ENCODE measurements at places on chromosomes 16 and 17.
A peak's percentile ranks its signal among the peaks of the same experiment; 100 is the strongest.

GRCh38 chr17:82874011-82874835, 34.4 kb upstream of the ZNF750 start:
- no peak for DNase-seq

- no peak for DNase-seq
Observed at GRCh38 chr17:67491681-67492024, 114.6 kb downstream of the PITPNC1 start.

GRCh38 chr16:82639666-82640336, 13.0 kb downstream of the CDH13 start:
- DNase-seq = peak; percentile 62

- DNase-seq = no peak
Observed at GRCh38 chr16:15879255-15879811, 9.1 kb downstream of the CEP20 start.

GRCh38 chr16:80803339-80804055, 901 bp downstream of the CDYL2 start:
- DNase-seq = peak; percentile 58

DNA sequence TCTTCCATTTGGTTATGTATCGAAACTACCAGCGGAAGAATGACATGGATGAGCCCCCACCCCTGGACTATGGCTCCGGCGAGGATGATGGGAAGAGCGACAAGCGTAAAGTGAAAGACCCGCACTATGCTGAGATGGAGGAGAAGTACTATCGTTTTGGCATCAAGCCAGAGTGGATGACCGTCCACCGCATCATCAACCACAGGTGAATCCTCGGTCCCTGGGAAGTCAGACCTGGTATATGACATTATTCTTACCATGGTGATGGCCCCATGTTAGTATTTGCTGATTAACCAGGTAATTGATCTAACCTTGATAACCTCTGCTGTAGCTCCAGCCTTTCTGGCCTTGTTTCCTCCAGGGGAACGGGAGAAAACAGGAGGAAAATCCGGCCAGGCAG, 8.5 kb downstream of the CHD3 start:
- no peak for DNase-seq

GRCh38 chr17:10278218-10278617, 79.8 kb upstream of the GAS7 start:
- DNase-seq = no peak

DNA sequence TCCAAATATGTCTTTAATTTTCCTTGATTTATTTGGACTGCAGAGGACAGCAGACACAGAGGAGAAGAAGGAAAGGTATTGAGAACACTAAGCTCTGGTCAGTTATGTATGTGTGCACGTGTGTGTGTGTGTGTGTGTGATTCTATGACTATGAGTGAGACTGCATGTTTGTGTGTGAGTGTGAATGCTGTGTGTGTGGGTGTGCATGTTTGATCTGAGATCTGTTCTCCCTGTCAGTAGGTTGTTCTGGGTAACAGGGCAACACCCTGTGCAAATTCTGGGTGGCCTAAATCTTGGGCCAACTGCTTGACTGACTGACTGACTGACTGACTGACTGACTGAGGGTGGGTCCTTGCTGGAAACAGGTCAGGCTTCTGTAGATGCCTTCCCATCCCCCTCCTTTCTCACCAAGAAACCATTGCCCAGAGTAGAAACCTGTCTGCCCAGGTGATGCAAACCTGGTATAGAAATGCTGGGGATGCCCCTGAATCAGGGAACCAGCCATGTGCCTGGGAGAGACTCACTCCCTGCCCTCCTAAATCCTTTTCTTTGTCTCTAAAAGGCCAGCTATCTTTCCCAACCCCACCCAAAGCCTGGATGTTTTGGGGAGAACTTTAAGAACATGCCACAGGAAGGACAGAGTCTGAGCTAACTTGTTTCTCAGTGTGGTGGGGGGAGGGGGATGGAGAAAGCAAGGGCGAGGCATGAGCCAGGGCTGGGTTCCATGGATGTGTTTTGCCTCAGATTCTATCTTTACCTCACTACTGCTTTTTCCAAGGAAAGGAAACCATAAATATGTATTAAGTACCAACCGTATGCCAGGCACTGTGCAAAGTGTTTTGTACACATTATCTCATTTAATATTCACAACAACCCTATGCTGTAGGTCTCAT, 4.5 kb upstream of the NR1D1 start:
- DNase-seq = no peak

DNA sequence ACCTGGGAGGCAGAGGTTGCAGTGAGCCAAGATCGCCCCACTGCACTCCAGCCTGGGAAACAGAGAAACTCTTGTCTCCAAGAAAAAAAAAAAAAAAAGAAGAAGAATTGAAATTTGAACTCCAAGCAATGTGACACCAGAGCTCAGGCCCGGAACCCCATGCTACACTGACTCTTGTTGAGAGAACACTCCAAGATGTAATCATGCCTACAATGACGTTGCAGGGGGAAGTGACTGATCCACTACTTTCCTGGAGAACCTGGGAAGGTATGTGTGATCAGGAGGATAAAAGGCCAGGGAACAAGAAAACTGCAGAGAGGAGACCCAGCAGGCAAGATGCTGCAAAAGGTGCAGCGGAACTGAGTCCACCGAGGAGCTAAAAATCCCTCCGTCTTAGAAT, 57.9 kb downstream of the ADCY9 start:
- DNase-seq = no peak

GRCh38 chr17:13310858-13311257, 290.9 kb downstream of the HS3ST3A1 start:
- DNase-seq = no peak

- DNase-seq = no peak
Observed at GRCh38 chr17:83144421-83145357, 65.3 kb downstream of the METRNL start.

DNA sequence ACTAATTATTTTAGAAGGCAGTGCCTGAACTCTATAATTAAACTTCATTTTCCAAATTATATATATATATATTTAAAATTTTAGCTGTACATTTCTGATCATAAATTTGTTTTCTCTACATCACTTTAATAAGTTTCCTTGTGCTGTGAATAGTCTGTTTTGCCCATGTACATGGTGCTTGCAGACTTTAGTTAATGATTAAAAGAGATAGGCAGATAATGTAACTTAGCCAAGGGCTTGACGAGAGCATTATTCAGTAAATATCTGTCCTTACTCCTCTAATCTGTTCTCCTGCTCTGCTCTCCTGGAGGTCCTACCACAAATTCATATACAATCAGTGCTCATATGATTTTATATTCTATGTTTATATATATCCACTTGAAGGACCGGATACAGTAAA, 595.2 kb upstream of the KIF2B start:
- DNase-seq = peak; percentile 1

- no peak for DNase-seq
Observed at GRCh38 chr16:51137097-51137496, 14.0 kb downstream of the SALL1 start.
